ENCODE measurements at places on chromosomes 2 and 18.

DNA sequence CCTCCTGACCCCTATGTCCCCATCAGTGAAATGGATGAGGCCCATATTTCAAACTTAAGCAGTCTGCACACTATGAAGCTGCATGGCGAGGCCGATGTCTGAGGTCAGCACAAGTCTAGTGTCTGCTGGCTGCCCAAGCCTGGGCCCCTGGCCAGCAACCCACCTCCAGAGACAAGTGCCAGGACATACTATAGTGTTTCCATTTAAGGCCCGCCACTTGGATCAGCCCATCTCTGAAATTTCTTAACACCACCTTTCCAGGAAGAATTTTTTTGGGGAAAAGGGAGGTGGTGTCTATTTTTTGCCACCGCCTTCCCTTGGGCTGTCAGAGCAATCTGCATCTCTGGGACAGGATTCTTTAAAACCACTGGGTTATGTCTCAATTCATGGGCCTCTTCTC, 1.8 kb downstream of the ACVR1 start:
- DNase-seq = no peak

GRCh38 chr2:68403199-68403644, 38.1 kb downstream of the PLEK start:
- DNase-seq = no peak

DNA sequence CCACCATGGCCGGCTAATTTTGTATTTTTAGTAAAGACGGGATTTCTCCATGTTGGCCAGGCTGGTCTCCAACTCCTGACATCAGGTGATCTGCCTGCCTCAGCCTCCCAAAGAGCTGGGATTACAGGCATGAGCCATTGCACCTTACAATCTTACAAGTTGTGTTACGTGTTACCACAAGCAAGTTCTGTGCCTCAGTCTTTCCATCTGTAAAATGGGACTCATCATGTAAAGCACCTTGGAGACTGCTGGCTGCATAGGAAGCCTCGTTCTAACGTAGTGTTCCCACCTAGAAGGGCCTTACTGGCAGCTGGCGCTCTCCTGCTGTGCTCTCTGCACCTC, 10.0 kb downstream of the DNAJB2 start:
- DNase-seq = no peak

- no peak for DNase-seq
Measured at GRCh38 chr2:75102011-75102410, 97.3 kb downstream of the TACR1 start.

- DNase-seq = peak; percentile 71
Measured at GRCh38 chr2:184685999-184686841, 87.9 kb downstream of the ZNF804A start.

DNA sequence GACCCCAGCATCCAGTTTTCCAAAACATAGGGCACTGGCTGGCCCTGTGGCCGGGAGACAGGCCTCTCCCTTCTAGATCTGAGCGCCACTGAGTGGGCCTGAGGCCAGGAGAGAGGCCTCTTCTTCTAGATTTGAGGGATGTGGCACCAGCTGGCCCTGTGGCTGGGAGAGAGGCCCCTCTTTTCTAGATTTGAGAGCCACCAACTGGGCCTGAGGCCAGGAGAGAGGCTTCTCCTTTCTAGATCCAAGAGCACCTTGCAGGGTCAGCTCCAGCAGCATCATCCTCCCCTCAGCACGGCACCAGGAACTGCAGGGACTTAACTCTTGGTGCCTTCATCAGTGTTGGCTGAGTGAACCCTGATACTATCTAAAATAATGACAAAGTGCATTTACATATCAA, 114.3 kb upstream of the ALKAL2 start:
- DNase-seq = no peak

DNA sequence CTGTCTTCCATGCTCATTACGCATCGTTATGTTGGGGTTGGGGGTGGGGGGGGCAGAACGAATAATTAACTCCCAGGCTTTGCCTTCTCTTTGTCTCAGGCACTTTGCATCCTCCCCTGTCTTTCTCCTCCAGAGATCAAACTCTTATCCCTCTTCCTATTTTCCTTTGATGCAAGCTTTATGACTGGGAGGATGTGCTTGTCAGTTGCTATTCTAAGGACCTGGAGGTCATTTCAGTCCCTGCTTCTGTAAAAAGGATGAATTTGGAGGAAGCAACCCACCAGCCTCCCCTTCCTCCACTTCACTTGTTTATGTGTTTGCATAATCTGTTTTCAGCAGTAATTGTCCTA, 87.5 kb downstream of the ZCCHC2 start:
- no peak for DNase-seq

- DNase-seq = no peak
Measured at GRCh38 chr2:120791243-120791961, 55.7 kb downstream of the GLI2 start.

DNA sequence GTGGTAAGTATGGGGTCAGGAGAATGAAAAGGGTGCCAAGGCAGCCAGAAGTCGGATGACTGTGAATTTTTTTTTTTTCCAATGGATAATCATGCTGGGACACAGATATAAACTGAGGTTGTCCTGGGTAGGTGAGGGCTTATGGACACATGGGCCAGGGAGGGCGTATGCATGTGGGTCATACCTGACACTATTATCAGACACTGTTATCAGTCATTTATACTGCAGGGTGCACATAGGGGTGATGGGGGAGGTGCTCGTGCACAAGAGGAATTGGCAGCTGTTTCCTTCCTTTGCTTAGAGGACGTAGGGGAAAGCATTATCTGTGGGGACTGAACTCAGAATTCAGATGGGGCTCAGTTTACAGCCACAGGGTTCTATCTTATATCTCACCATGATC, 10.1 kb downstream of the CTIF start:
- DNase-seq = no peak

GRCh38 chr18:137327-137726, 21.0 kb upstream of the USP14 start:
- no peak for DNase-seq

DNA sequence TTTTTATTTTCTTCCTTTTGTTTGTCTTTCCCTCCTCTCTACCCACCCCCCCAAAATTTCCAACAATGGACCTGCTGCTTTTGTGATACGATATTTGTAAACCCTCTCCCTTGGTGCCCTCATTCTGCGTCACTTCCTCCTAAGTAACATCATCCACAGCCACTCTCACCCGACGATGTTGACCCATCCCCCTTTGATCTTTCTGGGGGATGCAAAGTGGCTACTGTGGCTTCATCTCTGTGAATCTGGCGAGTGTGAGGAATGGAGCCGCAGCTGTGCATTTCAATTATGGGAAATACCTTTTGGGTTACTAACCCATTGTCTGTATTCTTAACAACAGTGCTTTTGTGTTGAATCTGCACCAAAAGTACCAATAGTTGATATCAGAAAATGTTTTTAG, 19.4 kb downstream of the ANTXR1 start:
- DNase-seq = no peak

- DNase-seq = peak; percentile 94
Measured at GRCh38 chr18:9631814-9632496, 17.6 kb upstream of the PPP4R1 start.

DNA sequence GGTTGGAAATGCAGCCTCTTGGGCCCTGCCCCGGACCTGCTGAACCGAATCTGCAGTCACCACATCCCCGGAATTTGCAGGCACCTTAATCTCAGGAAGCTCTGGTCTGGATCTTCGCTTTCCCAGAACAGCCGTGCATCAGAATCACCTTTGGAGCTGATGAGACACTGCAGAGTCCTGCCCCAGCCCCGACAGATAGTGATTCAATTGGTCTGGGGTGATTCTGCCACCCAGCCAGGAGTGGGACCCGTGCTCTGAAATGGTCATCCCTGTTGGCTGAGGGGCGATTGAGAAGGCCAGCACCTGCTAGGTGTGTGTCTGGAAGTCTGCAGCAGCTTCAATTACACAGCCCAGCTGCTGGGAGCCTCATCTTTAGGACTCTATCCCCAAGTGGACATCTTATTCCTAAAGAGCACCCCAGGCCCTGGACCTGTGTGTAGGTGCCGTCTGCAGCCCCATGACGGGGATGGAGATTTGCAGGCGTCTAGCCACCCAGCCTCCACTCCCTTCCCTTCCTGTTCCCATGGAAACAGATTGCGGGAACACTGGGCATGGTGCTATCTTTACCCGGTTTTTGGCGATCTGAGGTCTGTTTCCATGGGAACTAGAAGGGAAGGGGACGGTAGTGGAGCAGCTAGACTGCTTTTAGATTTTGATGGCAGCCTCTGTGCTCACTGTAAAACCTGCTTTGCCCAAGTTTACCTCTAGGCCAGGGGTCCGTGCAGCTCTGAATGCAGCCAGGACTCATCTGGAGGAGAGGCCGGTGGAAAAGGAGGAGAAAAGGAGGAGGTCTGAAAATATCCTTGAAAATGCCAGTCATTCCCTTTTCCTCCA, 156.1 kb downstream of the LDLRAD4 start:
- no peak for DNase-seq

DNA sequence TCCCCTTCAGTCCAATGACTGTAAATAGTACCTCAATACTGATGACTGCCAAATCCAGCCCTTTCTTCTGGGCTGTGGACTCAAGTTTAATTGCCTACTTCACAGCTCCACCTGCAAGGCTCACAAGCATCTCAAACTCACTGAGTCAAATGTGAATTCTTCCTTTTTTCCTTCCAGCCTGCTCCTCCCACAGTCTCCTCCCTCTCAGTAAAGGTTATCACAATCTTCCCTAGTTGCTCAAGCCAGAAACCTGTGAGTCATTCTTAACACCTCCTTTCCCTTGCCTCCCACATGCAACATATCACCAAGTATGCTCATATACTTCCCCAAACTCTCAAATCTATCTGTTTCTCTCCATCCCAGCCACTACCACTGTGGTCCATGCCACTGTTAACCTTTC, 3.7 kb upstream of the MFSD6 start:
- no peak for DNase-seq

- no peak for DNase-seq
Measured at GRCh38 chr18:8802017-8802672, 96.8 kb downstream of the MTCL1 start.

DNA sequence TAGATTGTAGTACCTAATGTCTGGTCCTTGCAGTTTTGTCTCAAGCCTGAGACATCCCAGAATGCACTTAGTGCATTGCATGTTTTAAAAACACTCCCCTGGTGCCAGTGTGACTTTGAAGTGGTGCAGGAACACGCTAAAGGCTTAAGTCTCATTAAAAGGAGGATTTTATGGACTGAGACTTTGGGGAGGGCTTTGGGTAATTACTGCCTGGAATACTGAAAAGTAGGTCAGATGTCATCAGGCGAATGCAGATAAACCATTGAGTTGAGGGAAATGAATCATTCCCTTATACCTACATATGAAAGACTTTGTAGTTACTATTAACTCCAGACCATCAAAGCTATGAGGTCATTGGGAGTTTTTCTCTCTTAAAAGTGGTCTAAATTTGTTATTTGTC, 3.0 kb upstream of the OSBPL1A start:
- no peak for DNase-seq

DNA sequence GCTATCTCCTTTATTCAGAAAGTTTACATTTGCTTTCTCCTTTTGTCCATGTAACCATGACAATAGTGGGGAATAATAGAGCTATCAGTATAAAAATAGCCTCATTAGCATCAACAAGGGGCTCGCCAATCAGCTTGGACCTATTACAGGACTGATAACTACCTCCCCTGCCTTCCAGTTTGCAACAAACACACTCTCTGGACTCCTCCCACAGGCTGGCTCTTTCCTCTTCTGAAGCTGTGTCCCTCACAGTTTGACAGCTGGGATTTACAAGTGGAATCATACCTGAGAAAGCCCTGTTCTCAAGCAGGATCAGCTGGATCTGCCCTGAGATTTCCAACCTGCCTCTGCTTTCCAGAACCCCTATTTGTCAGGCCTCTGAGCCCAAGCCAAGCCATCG, 162.5 kb downstream of the GRB14 start:
- no peak for DNase-seq

- DNase-seq = no peak
Measured at GRCh38 chr2:172843902-172844715, 108.5 kb downstream of the RAPGEF4 start.

DNA sequence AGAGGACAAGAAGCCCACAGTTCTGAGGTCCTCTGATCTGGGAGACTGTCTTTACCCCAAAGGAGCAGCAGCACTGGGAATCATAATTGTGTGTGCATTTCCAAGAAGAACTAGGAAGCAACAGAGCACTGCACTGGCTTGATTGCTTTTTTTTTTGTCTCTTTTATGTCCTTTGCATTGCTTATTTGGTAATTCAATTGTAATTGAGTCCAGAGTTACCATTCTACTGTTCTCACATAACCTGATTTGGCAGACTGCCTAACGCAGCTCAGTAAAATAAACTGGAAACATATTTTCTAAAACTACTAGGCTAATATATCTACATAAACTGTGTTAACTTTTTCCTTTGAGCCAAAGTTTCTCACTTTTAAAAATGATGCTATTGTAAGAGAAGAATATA, 190.3 kb upstream of the SLC8A1 start:
- DNase-seq = no peak

GRCh38 chr2:221050020-221050795, 521.9 kb downstream of the EPHA4 start:
- DNase-seq = no peak

- DNase-seq = peak; percentile 86
Measured at GRCh38 chr18:32355896-32356295, 114.8 kb downstream of the GAREM1 start.

GRCh38 chr2:229342376-229342775, 71.3 kb upstream of the PID1 start:
- peak; percentile 45 for DNase-seq

DNA sequence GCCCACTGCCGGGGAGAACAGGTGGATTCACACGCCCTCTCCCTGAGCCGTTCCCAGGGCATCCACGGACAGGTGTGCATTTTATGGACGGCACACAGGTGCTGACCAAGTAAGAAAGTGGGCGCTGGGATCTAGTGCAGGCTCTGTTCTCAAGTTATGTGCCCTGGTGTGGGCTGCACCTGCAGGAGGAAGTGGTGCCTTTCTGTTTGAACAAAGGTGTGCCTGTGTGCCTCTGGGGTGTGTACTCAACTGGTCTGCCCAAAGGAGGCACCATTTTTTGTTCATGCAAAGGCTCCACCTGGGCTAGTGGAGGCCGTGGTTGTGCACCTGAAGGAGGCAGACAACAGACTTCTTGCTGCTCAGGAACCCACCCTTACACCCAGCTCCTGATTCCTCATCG, 88.2 kb upstream of the HK2 start:
- DNase-seq = no peak

DNA sequence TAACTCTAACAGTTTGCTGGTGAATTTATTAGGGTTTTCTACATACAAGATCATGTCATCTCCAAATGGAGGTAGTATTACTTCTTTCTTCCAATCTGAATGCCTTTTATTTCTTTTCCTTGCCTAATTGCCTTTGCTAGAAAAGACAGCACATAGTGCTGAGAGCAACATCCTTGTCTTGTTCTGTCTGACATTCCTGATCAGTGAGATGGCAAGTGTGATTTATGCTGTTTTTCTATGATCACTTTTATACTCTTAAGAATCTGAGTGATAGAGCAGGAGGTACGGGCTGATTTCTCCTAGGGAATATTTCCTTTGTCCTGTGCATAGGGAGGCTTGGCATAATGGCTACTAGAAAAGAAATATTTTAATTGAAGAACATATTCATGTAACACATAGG, 17.3 kb downstream of the LYPD6B start:
- peak; percentile 9 for DNase-seq

GRCh38 chr2:156675896-156676295, 239.7 kb downstream of the GPD2 start:
- no peak for DNase-seq

- no peak for DNase-seq
Measured at GRCh38 chr18:22753130-22753831, 179.8 kb upstream of the RBBP8 start.

All from HCEC 1CT (cell line).